ENCODE measurements at places on chromosomes 2 and 18.

DNA sequence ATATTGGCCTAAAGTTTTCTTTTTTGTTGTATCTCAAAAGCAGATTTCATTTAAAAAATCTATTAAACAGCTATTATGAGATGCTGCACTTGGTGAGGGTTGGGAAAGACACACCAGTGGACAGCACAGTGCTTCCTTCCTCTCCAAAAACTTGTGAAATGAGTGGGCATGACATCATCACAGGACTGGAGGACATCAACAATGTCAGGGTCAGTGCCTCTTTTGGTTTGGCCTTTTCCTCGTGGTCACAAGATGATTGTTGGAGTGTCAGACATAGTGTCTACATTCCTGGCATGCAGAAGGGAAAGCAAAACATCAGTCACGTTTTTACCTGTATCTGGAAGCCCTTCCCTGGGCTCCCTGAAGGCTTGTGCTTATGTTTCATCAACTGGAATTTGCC lies 49.6 kb downstream of the IL1R2 start:
- DNase-seq = no peak

DNA sequence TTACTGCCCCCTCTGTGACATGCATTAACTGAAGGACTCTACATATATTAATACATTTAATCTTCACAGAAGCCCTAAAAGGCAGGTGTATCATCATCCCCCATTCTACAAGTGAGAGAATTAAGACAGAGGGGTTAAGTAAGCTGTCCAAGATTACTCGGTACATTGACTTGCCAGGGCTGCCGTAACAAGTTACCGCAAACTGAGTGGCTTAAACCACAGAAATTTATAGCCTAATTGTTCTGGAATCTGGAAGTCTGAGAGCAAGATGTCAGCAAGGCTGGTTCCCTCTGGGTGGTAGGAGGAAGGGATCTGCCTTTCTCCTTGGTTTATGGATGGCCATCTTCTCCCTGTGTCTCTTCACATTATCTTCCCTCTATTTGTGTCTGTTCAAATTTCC lies 605.5 kb downstream of the EPHA4 start:
- no peak for DNase-seq

GRCh38 chr2:116716444-116716843 lies 1098.0 kb upstream of the DDX18 start:
- DNase-seq = no peak

GRCh38 chr2:241577413-241578122 lies 19.0 kb downstream of the BOK start:
- DNase-seq = no peak

- no peak for DNase-seq
Observed at GRCh38 chr2:134244587-134244986, 9.3 kb upstream of the MGAT5 start.

GRCh38 chr2:26782876-26783704 lies 2.8 kb upstream of the CENPA start:
- no peak for DNase-seq

DNA sequence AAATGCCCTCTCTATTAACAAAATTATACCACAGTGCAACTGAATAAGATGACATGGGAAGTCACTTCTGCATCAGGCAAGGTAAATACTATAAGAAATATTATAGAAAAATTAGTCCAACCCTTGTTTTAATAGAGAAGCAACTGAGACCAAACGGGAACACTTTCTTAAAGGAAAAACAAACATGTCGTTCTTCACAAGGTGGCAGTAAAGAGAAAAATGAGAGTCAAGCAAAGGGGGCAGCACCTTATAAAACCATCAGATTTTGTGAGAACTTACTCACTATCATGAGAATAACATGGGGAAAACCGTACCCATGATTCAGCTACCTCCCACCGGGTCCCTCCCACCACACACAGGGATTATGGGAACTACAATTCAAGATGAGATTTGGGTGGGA lies 481.7 kb upstream of the CRIM1 start:
- no peak for DNase-seq

- DNase-seq = no peak
Observed at GRCh38 chr18:66342577-66342976, 261.3 kb downstream of the CDH19 start.

GRCh38 chr18:70197844-70198243 lies 7.6 kb downstream of the RTTN start:
- DNase-seq = no peak

- no peak for DNase-seq
Observed at GRCh38 chr2:166404831-166405568, 29.3 kb upstream of the SCN9A start.

DNA sequence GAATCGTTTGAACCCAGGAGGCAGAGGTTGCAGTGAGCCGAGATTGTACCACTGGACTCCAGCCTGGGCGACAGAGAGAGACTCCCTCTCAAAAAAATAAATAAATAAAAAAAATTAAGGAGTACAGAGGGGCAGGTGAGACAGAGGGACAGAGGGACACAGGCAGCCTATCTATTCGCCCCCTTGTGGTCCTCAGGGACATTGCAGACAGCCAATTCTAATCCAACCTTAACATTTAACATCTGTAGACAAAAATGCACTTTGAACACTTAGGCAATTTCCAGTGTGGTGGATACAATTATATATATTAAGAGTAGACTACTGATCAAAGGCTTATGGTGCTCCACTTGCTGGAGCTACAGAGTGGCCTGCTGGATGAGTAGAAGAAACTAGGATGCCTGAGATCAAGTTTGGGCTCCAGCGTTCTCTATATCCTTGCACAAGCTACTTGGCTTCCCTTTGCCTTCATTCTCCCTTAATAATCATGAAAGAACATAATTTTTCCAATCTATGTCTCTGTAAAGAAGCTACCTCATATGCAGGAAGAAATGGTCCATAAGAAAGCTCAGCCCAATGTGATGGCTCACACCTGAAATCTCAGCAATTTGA lies 8.2 kb upstream of the SMARCAL1 start:
- DNase-seq = no peak

DNA sequence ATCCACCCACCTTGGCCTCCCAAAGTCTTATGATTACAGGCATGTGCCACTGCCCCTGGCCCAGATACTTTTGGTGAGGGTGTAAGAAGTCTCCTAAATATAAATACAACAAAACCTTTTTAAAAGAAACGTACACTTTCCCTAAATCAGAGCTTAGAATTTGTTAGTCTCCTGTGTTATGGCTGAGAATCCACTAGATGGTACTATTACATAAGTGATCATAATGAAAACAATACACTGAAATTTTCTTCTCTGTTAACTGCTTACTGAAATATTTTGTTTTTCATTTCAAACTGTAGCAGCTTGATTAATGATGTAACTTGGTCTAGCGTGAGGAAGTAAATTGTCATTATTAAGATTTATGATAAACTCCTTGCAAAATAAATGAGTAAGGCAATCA lies 74.8 kb upstream of the FAM98A start:
- DNase-seq = no peak

DNA sequence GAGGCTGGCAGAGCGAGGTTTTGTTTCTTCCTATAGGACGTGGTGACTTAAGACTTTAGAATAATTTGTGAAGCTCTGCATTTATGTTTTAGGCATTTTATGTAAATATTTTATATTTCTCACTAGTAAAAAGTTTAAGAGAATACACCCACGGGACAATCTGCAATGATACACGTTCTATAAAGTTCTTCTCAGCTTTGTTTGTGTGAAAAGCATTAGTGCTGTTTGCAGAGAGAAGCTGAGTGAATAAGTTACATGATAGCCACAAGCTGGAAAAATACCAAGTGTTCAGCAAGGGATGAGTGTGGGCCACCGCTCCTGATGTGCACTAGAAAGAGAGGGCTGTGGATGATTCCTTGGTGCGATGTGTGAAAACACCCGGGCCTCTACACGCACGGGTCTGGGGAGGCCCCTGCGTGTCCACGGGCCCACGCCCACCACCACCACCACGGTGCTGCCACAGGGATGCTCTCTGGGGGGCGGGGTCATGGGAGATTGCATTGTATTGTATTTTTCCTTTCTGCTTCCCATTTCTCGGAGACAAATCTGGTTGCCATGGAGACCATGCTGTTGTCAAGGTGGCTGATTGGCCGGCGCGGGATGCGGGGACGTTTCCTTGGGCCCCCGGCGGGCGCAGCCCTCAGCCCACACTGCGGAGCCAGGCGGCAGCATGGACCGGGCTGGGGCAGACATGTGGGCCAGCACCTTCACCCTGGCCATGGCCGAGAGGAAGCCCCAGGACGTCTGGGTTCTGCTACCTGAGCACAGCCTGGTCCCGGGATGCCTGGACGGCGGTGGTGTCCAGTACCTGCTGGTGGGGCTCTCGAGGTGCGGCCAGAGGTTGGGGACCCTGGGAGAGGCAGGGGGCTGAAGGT lies at the start of gene RTP5:
RTP5 (plus strand) TSS at position 643 of the 875 bp plus-strand sequence; CDS start at position 671, 28 bp downstream.
- DNase-seq = no peak

- DNase-seq = no peak
Observed at GRCh38 chr2:15169326-15170069, 391.6 kb downstream of the NBAS start.

DNA sequence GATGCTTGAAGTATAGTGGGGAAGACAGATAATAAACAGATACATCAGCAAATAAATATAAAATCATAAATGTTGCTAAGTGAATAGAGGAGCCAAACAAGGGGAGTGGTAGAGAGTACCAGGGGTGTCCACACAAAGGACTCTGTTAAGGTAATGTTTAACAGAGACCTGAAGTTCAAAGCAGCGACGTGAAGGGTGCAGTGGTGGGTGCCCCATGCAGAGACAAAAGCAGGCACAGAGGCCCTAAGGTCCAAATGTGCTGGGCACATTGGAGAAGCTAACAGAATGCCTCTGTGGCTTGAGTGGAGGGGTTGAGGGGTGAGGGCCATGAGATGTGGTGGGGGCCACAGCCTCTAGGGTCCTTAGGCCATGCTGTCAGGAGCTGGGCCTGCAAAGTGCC lies 109.1 kb downstream of the POLE4 start:
- no peak for DNase-seq

- no peak for DNase-seq
Observed at GRCh38 chr2:154677401-154677800, 21.1 kb upstream of the KCNJ3 start.

- no peak for DNase-seq
Observed at GRCh38 chr2:46327627-46328026, 30.4 kb downstream of the EPAS1 start.

DNA sequence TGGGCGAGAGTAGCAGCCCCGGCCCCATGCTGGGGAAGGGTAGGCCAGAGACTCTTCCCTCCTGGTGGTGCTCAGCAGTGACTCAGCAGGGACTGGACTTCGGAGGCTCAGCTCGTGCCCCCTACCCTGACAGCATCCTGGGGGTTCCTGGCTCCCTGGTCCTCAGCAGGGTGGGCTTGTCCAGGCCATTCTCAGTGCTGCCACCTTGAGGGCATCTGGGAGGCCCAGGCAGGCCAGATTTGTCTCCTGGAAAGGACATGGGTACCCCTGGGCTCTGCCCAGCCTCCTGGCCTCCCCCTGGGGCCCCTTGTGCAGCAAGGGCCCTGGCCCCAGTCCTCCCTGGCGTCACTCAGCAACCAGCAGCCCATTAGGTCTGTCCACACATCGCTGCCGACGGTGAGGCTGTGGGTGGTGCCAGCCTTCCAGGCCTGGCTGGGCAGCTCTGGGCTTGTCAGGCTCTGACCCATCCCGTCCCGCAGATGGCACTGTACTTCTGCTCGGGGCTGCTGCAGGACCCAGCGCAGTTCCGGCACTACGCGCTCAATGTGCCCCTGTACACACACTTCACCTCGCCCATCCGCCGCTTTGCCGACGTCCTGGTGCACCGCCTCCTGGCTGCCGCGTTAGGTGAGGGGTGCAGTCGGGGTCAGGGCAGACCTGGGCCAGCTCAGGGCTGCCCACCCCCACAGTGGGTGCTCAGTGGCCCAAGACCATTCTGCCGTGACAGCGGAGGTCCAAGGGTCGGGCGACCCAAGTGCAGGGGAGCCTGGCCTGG lies 45.0 kb upstream of the ALPP start:
- no peak for DNase-seq

DNA sequence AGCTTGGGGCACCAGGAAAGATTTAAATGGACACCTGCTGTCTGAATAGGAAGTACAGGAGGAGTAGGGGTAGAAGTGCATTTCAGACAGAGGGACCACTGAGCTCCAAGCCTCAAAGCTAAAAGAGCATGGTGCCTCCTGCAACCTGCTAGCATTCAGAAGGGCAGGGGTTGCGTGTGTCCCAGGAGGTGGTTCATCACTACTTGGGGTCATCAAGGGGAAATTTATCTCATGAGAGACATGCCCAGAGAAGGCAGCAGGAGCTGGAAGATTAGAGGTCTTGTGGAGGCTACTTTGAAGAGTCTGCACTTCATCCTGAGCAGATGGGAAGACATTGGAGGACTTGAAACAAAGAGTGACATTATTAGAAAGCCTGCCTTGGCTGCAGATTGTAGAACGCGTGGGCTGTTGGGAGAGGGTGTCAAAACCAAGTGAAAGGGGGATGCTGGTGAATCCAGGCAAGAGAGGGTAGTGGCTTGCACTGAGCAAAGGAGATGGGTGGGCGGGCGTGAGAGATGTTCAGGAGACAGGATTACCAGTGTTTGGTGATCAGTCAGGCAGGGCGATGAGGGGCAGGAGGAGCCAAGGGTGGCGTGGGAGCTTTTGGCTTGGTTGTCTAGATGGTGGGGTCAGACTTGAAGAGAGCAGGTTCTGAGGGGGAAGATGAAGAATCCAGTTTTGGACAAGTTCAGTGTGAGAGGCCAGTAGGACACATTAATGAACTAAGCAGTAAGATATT lies 154.0 kb downstream of the DYSF start:
- no peak for DNase-seq

- DNase-seq = no peak
Observed at GRCh38 chr2:219537657-219538488, 5.7 kb downstream of the CHPF start.

- no peak for DNase-seq
Observed at GRCh38 chr2:111100765-111101162, 19.9 kb upstream of the BCL2L11 start.

DNA sequence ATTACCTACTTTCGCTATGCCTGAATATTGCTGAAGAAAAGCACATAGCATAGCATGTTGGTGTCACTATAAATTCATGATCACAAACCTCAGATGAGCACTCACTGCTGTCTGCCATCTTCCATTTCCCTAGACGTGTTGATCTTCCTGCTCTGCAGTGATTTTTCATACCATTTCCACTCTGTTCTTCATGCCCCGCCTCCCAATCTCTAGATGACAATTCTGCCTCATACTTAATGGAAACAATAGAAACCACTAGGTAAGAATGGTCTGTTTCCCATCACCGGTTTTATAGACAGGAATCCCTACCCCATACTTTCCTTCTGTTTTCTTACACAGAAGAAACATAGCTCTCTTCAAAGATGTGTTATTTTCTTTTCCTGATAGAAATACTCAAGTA lies 63.8 kb downstream of the PIK3C3 start:
- DNase-seq = no peak

DNA sequence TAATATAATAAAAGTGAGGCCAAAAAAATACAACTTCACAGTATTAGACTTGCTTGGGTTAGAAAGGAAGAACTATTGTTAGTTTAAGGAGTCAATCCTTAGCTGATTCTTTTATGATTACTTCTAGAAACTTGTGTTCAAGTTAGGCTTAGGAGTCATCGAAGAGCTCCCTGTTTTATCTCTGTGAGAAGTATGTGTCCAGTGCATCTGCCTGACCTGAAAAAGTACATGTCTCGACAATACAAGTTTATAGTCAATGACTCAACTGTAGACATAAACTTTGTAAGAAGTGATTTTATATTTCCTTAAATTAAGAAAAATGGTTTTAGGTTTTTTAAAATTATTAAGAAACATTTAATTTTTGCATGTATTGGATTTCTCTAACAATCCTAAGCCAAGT lies 571.2 kb downstream of the ZEB2 start:
- DNase-seq = no peak

- DNase-seq = no peak
Observed at GRCh38 chr18:76956648-76957047, 134.3 kb downstream of the ZNF236 start.
